ENCODE measurements at places on chromosomes 16 and 17.
A peak's percentile ranks its signal among the peaks of the same experiment; 100 is the strongest.

- DNase-seq: peak; percentile 66
Measured at GRCh38 chr17:61583242-61583641, 7.8 kb downstream of the NACA2 start.

- DNase-seq: no peak
Measured at GRCh38 chr16:84715854-84716253, 16.1 kb downstream of the USP10 start.

- DNase-seq: no peak
Measured at GRCh38 chr17:36000732-36001109, 632 bp downstream of the CCL15 start.

DNA sequence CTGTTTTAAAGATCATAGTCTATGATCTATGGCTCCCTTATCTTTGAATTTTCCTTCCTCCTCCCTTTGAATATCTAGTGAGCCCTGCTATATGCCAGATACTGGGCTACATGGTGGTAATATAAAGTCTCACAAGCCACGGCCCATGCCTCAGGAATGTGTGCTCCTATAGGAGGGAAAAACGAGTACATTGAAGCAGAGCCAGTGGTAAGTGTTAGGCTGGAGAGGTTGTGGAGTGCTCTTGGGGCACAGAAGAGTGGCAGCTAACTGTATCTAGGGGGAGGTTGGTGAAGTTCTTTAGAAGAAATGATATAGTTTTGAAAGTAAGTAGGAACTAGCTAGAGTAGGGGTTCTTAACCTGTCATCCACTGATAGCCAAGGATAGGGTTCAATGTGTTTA lies 105.8 kb upstream of the PMFBP1 start:
- DNase-seq: no peak

DNA sequence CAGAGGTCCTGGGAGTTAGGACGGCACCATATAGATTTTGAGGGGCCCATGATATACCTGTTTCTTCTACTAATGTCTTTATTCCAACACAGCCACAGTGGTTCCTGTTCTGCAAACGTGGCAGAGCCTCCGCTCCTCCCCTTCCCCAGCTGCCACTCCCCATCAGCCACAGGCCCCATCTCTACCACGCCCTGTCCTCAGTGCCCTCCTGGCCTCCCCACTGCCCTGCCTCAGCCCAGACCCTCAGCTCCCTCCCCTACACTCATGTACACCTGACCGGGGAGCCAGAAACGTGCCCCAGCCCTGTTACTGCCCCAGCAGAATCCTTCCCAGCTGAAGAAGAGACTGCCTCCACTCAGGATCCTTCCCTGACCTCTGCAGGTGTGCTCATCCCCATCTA lies 11.9 kb upstream of the RBFOX3 start:
- no peak for DNase-seq

DNA sequence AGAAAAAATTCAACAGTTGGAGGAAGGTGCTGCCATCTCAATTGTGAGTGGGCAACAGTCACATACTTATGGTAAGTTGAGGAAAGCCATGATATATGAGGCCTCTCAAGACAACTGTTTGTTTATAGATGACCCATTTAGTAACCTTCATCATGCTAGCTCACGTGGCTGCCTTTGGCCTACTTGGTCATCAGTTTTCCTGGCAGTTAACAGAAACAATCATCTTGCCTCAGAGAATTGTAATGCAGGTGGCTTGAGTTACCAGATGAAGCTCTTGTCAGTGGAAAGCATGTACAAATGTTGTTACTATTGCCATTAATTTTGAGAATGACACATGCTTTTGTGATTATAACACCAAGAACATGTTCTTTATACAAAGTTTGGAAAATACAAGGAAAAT lies 14.7 kb downstream of the TPPP3 start:
- no peak for DNase-seq

DNA sequence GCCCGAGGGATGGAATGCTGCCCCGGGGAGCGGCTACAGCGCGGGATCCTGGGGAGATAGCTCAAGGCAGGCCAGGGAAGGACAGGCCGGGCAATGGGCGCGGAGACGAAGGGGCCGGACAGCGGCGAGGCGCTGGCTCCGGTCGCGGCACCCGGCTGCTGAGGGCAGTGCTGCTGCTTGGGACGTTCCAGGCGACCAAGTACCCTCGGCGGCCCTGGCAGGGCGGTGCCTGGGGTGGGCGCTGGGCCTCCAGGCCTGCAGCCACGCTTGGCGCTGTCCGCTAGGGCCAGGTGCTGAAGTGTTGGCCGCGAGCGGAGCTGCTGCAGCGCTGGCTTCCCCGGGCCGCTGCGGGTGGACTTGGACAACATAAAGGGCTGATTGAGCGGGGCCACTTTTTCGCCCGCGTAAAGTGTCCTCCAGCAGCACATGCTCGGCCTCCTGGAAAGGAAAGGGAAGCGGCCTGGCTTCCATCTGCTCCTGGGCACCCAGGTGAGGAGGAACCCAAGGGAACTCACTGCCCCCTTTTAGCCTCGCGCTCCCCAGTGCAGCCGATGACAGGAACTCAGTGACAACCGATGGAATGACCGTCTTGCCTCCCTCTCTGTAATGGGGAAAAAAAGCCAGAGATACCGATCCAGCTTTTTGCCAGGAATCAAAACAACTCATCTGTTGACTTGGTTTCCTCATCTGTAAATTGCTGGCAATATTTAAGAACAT lies 23.7 kb downstream of the CLEC3A start:
- peak; percentile 10 for DNase-seq

GRCh38 chr17:33955461-33955860 lies 299.6 kb upstream of the CCL2 start:
- no peak for DNase-seq

DNA sequence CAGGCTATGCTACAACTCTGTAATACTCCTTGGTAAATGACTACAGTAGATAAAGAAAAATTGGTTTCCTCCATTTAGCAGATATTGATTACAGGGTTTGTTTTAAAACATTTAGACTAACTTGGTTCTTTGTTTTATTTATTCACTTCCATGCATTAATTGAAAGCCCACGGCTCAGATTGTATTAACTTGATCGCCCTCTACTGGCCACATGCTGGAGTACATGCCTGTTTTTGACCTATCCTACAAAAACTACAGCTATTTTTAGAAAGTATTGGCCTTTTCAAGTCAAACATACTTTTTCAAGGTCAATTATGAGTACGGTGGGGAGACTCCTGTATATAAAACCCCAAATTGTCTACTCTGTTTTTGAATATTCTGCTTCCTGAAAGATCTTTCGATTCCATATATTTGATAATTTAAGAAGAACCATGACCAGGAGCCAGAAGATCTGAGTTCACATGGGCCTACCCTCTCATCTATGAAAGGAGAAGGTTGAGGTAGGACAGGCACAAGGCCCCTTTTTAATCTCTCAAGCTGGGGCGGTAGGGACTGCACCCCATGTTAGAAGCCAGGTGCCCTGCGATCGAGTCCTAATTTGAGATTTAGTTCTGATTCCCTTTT lies 51.8 kb downstream of the CA10 start:
- peak; percentile 67 for DNase-seq

GRCh38 chr17:29559640-29560039 lies 7.2 kb downstream of the ABHD15 start:
- no peak for DNase-seq

DNA sequence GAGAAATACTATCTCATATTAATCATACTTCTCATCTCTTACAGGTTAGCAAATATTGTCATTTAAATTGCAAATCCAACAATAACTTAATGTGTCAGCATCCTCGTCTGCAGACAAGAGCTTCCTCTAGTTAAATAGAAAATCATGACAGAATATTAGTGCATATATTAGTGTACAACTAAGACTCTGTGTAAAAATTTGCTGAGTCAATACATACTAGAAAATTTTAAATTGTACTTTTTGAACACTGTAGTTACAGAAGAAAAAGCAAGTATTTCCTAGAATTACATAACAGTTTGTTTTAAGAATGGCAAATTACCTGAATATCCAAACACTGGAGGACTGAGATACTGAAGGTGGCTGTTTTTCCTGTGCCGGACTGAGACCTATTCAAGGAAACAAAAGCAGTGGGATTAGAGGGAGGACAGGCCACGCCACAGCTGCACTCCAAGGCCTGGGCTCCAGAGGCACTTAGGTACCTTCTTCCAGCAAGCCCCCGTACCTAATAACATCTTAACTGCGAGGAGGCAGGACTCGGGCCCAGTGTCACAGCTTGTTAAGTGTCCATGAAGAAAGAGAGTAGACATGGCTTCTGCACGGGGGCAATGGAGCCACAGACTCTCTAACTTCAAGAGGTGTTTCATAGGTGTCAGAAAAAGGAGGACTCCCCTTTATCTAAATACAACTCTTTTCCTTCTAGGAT lies 5.3 kb downstream of the EIF4A3 start:
- DNase-seq: no peak

GRCh38 chr17:37130984-37131446 lies 182.3 kb downstream of the AATF start:
- DNase-seq: no peak

- no peak for DNase-seq
Measured at GRCh38 chr17:58985971-58986370, 120.7 kb downstream of the TRIM37 start.

- no peak for DNase-seq
Measured at GRCh38 chr17:17971431-17972125, 622 bp downstream of the TOM1L2 start.

DNA sequence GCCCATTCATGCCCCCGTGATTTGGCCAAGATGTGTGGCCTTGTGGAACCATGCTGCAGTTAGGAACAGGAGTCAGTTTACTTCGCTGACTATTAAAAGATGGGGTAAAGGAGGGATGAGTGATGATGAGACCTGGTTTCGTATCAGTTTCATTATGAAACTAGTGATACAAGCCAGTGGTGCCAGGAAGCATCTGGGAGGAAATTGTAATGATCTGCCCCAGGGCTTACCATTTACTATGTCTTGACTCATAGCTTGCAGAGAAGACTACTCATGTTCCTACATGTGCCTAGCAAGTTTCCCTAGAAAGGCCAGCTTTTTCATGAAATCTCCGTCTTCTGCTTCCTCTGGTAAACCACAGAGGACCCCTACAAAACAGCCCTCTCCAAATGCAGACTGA lies 23.2 kb downstream of the CDH3 start:
- peak; percentile 10 for DNase-seq

- no peak for DNase-seq
Measured at GRCh38 chr16:63921737-63922295, 1200.0 kb downstream of the CDH11 start.

DNA sequence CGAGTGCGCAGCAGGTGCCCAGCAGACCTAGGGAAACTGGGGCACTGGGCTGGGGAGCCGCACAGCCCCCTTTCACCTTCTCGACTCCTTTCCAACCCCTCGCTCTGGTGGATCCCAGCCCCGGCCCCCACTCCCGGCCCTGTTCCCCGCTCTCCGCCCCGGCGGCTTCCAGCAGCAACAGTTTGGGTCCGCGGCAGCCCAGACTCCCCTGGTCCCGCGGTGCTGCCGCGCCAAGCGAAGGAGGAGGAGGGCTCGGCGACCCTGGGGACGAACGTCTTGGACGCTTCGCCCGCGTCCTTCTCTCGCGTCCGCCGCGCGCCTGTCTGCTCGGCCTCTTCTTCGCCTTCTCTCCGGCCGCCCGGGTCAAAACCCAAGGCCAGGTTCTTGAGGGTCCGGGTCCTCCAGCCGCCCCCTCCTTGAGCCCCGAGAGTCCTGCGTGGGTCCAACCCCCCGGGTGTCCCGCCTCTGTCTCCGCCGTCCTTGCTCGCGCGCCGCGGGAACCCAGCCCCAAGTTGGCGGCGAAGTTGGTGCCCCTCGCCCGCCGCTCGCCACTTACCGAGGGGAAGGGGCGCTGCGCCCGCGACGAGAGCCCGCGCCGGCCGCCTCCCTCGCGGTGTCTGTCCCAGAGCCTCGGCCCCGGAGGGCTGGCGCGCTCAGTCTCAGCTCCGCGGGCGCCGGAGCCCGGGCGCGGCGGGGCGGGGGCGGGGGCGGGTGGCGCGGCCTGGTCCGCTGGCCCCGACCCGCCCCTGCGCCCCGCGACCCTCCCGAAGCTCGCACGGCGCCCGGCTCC lies 1.4 kb upstream of the GRIN2C start:
- DNase-seq: no peak
